ENCODE measurements at places on chromosomes 6 and 20. TPM values are rescaled to one million over a fixed set of nuclear protein-coding genes. Genes with fewer than 3 reads are reported as not detected.

POFUT1 gene
- 23.4 TPM for total RNA-seq

PLCB4 gene
- 13.7 TPM for total RNA-seq

AK9 gene
- 10.4 TPM for total RNA-seq

HLA-E gene
- total RNA-seq = 254 TPM

SMIM13 gene
- total RNA-seq = 6.7 TPM

NKX2-2 gene
- not detected for total RNA-seq

NRSN1 gene
- not detected for total RNA-seq

ESR1 gene
- 0.50 TPM for total RNA-seq

SLC13A3 gene
- total RNA-seq = 4.1 TPM

ZNF165 gene
- total RNA-seq = 0.33 TPM

GRM1 gene
- total RNA-seq = 0.17 TPM

VSTM2L gene
- total RNA-seq = 1.5 TPM

ADGB gene
- not detected for total RNA-seq

LY6G6C gene
- total RNA-seq = not detected

SIRPD gene
- total RNA-seq = not detected

TRIM15 gene
- total RNA-seq = not detected

SEMG1 gene
- not detected for total RNA-seq

KCNK15 gene
- total RNA-seq = 4.1 TPM

SLC17A1 gene
- total RNA-seq = not detected

TRAPPC3L gene
- total RNA-seq = under 0.01 TPM

IMPG1 gene
- total RNA-seq = not detected

TMC2 gene
- total RNA-seq = under 0.01 TPM
